ENCODE measurements at places on chromosomes 1 and 21.

DNA sequence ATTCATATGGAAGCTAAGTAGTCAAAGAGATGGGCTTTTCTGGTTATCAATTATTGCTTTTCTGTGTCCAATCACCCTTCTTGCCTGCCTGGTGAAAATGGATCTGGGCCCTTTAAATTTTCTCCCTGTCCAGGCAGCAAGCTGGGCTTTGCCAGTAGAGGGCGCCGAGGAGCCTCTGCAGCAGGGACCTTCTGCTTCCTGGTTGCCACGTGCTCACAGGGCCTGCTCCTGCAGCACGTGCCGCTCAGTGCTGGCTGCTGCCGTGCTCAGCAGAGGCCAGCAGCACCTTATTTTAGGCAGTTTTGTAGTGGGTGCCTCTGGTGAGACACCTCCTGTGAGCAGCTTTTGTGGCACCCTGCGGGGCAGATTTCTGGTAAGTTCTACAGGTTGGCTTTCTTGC lies 4.0 kb downstream of the ACTL8 start:
- no peak for DNase-seq

DNA sequence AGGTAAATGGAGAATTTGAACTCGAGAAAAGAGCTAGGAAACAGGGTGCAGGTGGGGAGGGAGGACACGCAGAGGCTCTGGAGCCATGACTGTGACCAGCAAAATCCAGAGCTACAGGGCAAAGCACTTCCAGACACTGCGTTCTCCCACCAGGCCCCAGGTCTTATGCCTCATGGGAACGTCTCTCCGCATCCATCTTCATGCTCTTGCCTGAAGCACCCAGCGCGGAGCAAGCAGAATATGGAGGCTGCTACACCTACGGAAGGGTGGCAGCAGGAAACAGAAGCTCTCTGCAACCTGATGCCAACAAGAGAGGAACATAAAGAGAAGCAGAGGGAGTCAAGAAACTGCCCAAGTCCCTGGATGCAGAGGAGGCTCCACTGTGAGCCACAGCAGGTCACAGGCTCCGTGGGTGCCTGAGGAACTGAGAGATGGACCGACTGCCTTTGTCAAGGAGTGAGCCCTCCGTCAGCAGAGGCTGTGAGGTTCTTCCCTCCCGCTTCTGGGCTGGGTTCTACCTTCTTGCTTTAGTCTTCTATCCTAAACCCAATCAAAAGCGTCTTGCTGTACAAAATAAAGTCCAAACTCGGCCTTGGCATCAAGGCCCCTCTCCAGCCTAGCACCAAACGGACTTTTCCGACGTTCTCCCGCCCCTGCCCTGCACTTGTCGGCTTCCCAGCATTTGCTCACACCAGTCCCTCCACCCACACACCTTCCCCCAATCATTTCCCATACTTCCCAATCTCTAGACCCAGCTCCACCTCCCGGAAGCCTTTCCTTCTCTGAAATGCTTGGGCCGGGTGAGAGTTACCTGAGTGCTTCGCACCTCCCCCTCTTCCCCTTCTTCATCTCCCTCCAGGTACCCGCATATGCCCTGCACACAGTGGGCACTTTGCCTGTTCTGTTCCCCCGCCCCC lies 930 bp downstream of the DHCR24 start:
- DNase-seq = peak; percentile 88

- DNase-seq = no peak
Measured at GRCh38 chr1:1423245-1423597, 2.1 kb upstream of the ANKRD65 start.

DNA sequence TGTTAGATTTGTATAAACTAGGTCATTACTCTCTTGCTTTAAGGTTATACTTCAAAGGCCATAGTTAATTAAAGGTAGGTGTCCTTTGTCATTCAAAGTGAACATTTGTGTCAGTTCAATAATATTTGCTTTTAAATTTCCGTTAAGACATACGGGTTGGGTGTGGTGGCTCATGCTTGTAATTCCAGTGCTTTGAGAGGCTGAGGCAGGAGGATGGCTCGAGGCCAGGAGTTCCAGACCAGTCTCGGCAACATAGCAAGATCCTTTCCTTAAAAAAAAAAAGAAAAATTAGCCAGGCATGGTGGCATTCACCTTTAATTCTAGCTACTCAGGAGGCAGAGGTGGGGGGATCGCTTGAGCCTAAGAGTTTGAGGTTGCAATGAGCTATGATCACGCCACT lies 80.4 kb downstream of the KIF26B start:
- DNase-seq = no peak

DNA sequence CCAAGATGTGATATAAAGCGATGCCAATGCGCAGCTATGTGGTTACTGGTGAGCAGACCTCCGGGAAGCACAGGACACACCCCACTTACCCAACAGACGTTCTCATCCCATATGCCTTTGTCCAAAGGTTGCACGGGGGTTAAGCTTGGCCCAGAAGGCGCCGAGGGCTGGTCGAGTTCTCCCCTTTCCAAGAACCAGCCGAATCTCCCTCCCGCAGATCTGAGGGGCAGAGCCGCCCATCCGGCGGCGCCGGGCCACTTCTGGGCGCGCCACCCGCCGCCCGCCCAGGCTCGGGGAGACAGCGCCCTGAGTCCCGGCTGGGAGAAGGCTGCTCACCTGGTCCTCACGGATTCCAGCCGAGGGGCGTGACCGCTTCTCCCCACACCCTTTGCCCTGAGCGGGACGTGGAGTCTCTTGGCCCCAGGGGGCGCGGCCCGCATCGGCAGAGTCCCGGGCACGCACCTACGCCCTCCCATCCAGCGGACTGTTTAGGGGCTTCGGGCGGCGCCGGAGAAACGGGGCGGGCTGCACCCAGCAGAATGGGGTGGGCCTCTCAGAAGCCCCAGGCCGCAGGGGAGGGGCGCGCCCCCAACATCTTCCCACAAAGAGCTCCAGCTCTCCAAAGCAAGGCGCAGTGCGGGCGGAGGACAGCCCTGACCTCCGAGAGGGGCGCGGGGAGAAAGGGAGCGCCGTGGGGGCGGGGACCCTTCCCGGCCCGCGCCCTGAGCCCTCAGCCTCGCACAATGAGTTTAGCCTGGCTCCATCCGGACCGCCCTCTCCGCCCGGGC lies 615 bp downstream of the GPR161 start:
- peak; percentile 53 for DNase-seq

GRCh38 chr1:48203287-48203900 lies 19.1 kb upstream of the SLC5A9 start:
- peak; percentile 62 for DNase-seq

DNA sequence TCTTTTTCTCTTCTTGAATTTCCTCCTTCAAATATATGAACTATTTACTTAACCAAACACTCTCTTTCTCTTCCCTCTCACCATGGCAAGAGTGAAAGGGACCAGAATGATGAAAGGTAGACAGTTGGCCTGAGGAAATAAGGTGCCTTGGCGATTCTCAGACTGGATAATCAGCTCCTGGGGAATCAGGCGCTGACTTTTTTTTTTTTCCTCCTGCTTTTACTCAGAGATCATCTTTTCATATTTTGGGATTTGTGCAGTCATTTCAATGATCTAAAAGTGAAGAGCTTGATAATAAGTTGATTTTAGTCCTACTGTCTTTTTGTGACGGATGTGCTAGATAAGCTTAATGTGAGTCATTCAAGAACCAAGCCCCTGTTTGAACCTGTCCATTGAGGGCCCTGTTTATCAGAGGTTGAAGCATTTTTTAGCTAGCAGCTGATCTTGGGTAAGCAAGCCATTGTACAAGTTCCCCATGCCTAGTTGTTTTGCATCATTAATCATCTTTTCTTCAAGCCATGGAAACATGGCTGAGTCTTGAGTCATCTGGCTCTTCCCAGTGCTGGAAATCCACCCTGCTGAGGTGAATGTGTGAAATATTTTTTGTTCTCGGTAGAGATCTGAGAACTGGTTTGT lies 40.8 kb downstream of the ITSN1 start:
- DNase-seq = peak; percentile 90

DNA sequence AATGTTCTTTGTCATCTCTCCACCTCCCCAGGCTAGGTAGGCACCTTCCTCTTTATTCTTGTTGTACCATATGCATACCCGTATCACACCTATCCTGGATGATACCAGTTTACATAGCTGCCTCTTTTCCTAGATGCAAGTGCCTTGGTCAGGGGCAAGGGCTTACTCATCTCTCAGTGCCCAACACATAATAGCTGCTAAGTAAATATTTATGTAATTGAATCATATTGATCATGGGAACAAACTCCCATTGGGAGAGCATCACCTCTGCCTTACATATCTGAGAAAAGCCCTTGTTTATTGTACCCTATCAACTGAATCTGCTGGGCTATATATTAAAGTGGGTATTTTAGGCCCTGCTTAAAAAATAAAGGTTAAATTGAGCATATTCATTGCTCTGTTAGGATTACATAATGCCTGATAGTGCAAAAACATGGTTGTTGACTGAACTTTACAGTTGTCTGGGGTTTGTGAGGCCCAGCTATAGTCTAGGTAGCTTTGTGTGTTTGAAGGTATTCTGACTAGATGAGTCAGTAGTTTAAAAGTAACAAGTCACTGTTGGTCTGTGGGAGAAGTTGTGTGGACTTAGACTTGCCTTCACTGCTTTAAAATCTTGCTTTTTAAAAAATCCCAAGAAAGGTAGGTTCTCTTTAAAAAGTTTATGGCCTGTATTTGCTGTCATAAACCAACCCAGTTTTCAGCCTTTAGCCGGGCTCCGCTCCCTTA lies 82.6 kb downstream of the OLFML2B start:
- no peak for DNase-seq

GRCh38 chr1:168637350-168637991 lies 61.1 kb downstream of the XCL1 start:
- peak; percentile 64 for DNase-seq

DNA sequence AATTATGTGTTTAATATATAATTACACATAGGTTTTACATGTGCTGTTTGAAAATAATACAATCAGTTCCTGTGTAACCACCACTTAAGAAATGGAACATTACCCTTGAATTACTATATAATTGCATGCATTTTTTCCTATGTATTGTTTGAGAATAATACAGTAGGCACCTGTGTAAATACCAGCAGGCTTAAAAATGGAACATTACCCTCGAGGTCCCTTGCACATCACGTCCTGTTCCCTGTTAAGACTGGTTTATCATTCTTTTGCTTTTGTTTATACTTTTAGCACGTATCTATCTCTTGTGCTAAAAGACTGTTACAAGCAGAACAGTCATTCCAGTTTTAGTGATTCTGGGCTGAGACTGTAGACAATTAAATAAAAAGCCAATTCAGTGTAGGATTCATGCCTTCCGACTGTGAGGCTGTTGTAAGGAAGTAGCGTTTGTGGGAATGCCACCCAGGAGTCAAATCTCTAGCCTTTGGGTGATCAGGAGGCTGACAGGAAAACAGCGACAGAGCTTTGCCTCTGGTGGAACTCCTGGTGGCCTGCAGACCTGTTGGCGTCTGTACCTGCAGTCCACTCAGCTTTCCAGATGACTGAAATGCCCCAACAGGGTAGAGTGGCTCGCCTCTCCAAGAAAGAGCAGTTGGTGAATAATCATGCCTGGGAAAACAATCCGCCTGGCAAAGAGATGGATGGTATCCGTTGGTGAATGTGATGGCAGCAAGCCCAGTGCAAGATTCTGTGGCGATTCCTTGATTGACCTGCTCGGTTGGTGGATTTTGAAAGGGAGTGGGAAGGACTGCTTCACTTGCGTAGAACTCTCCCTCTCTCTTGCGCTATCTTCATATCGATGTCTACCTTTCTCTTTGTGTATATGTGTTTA lies 58.0 kb downstream of the DISC1 start:
- no peak for DNase-seq

DNA sequence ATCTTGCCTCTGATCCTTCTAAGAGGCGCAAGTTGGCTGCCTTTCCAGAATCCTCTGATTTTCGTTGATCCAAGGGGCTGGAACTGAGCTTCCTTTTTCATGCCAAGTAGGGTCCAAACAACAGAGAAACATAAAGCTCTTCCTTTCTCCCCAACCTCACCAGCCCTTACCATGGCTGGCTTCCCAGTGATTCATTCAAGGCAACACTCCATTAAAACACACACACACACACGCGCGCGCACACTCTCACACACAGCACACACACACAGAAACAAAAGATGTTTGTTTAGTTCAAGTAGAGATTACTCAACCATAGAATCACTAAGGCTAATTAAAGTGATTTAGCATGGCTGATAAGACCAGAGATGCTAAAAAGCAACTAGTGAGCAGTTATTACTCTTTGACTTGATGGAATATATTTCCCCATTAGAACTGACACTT lies 13.0 kb upstream of the GUCA2A start:
- peak; percentile 48 for DNase-seq

- no peak for DNase-seq
Measured at GRCh38 chr1:118321840-118322239, 136.8 kb upstream of the SPAG17 start.

GRCh38 chr1:28510970-28511440 lies 5.2 kb downstream of the RCC1 start:
- DNase-seq = peak; percentile 60

DNA sequence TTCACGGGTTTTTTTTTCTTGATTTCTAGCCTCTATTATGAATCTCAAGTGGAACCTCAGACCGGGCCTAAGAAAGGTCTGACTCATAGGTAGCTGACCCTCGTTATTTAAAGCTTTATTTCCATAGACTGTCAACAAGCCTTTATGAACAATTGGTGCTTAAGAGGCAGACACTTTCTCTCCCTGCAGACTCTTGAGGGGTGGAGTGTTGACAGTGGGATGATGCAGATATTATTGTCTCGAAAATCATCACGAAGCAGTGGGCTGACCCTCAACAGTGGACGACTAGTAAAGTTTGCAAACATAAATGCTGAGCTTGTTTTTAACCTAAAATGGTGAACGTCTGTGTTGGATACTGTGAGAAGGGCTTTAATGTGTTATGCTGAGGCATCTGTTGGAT lies 1.8 kb downstream of the SFT2D2 start:
- DNase-seq = peak; percentile 46

DNA sequence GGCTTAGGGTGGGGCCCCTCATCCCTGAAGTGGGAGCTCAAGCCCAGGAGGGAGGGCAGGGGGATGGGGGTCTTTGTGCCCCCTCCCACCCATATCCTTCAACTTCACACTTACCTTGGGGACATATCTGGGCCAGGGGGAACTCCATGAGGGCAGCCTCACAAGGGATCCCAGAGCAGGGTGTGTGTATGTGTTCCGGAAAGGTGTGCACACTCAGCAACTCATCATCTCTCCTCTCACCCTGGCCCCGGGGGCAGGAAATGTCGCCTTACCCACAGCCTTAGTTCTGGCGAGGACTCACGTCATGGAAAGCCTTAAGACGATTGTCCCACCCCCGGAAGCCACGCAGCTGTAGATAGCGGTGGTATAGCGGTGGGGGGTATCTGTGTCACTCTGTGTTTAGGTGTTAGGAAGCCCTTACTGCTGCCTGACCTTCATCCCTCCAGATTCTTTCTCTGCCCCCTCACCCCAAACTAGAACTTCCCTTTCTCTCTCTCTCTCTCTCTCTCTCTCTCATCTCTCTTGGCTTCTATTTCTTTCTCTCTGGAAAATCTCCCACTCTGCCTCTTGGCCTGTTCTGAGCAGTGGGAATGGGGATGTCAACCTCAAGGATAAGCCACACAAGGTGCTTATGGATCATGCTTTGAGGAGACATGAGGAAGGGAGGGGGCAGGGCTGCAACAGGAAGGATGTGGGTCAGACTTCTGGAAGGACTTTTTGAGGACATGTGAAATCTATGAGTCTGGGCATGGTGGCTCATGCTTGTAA lies at the start of gene SH2D2A:
SH2D2A (minus strand) TSS at position 288 of the 768 bp plus-strand sequence; CDS start at position 148, 140 bp downstream.
- peak; percentile 81 for DNase-seq

All from MCF 10A (cell line).